Stimulated activated CD8-positive, alpha-beta memory T cell treated with anti-CD3 and anti-CD28 coated beads, Interleukin-2, amount 100 ng/mL, for 1 hour (primary cell): ENCODE measurements at places on chromosomes 7 and 10.
A peak's percentile ranks its signal among the peaks of the same experiment; 100 is the strongest.

DNA sequence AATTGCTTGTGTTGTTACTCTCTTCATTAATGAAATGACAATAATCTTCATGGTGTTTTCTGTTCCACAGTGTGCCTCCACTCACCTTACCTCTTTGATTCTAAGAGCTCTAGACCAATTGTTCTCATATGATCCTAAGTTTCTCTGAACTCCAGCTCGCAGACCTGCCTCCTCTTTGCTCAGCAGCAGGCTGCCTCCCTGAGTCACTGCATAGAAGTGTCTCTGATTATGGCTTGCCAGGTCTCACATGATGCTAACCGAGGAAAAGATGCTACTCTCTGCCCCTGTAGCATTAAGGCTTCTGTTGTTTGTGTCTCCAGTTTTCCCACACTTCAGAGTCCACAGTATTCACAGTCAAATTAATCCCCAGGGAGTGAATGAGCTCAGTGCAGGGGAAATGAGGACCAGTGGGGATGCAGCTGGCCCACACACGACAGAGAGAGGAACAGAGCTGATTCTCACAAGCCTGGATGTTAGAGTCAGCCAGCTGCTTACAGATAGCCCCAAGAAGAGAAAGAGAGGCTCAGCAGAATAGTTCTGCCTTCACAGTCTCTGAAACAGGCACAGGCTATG lies 145.9 kb upstream of the EGR2 start:
- DNase-seq = no peak

GRCh38 chr10:88782222-88782621 lies 20.3 kb upstream of the LIPM start:
- no peak for DNase-seq

DNA sequence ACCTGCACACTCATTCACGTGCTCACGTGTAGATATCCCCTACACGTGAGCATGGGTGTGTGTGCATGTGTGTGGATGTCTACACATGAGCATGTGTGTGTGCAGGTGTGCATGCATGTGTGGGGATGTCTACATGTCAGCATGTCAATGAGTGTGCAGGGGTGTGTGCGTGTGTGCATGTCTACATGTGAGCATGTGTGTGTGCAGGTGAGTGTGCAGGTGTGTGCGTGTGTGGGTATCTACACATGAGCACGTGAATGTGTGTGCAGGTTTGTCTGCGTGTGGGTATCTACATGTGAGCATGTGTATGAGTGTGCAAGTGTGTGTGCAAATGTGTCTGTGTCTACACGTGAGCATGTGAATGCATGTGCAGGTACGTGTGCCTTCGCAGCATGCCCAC lies 274.8 kb downstream of the PTPRN2 start:
- DNase-seq = no peak

- DNase-seq = peak; percentile 92
Observed at GRCh38 chr10:78302989-78303854, 269.6 kb downstream of the RPS24 start.

- no peak for DNase-seq
Observed at GRCh38 chr7:156524818-156525597, 115.6 kb upstream of the RNF32 start.

- DNase-seq = no peak
Observed at GRCh38 chr7:22476824-22477223, 23.2 kb downstream of the STEAP1B start.

DNA sequence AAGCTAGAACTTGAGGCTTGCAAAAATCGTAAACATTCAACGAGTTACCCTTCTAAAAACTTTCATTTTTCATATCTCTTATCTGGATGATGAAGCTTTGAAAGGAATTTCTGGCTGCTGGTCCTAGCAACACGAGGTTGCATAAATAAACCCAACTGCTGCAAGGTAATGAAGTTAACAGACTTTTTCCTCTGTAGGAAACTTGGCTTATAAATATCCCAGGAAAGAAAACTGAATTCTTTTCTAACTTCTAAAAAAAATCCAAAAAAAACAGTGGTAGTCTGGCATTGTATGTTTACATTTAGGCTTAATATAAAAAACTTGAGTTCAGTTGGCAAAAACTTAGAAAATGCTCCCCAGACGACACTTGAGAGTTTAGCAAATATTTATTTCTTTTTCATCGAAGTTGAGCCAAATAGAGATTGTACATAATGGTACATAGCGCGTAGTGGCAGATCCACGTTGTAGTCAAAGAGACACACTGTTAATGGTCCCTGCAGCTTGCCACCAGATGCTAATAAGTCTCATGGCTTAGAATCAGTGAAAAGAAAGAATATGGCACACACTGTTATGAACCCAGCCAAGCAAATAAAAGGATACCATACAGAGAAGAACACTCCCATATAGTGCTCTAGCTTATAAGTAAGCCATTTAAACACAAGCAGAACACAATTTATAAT lies 200.3 kb upstream of the PCLO start:
- no peak for DNase-seq

- DNase-seq = no peak
Observed at GRCh38 chr10:132899751-132900065, 42.7 kb downstream of the CFAP46 start.

DNA sequence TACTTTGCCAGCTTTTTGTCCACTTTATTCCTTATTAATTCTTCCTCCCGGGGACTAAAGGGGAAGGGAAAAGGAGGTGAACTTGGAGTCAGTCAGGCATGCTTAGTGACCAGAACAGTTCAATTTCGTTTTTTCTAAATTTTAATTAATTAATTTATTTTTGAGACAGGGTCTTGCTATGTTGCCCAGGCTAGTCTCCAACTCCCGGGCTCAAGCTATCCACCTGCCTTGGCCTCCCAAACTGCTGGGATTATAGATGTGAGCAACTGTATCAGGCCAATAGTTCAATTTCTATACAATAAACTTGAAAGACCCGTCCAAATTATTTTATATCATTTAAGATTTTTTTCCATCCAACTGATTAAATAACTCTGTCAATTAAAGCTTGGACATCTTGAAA lies 1.3 kb upstream of the SLF2 start:
- DNase-seq = no peak

GRCh38 chr10:29039677-29040189 lies 249.1 kb upstream of the LYZL1 start:
- no peak for DNase-seq

DNA sequence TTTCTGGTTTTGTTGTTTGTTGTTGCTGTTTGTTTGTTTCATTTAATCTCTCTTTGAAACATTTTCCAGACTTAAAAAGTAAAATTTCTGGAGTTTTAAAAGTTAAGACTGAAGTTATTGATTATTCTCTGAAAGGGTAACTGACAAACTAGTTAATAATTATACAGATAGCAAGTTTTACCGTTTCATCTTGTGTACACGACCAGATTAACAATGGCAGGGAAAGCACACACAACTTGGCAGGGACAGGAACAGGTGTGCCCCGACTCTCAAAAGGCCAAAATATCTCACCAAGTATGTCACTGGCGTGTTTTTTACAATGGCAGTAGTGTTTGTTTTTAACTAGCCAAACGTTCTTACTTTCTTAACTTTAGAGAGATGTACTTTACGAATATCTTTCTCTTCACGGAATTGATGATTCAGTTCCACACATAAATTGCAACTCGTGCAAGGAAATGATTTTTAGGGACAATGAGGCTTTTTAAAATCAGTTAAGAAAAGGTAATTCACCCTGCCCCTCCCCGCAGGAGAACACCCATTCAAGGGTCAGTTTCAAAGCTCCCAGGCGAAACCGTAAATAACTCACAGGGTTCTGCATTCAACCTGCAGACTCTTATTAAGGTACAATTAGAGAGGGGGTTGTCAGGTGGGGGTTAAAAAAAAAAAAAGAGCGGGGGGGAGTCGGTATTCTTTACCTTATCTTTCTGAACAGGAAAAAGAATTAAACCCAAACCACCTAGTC lies 3.5 kb downstream of the CTBP2 start:
- no peak for DNase-seq

GRCh38 chr7:152366662-152367061 lies 69.1 kb downstream of the KMT2C start:
- DNase-seq = no peak

DNA sequence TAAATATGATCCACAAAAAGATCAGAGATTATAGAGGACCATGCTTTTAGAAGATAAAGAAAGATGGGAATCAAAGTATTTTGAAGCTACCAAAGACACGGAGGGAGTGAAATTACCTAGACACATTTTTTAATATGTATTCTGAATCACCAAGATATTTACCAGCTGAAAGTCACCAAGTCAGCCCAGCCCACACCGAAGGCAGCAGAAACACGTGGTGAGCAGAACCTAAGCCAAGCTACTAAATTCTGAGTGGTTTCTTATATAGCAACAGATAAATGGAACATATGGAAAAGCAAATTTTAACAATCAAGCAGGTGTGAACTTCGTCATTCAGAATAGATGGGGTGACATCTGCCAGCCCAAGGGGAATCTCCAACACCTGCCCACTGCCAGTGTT lies 134.7 kb upstream of the AKR1E2 start:
- DNase-seq = no peak

DNA sequence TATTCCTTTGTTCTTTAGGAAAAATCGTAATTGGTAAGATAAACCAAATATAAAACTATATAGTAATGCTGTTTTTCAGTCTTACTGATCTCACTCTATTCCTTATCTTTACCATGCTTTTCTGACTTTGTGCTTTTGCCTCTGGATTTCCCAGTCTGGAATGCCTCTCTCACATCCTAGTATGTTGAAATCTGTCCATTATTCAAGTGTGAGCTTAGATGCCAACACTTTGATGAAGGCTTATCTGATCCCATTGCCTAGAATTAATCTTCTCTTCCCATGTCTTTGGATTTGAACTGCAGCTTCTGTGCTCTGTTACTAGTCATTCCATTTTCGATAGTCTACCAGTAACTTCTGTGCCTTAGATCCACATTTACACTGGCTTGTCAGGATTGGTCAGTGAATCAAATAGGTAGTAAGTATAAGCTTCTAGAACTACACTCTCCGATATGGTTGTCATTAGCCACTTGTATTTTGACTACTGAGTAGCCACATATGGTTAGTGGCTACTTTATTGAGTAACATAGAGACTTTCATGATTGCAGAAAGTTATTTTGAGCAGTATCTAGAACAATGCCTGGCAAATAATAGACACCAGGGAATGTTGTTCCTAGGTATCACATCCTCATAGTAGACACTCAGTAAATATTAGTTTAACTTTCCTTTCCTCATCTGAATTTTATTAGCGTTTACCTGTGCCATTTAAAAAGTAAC lies 92.9 kb downstream of the BMPR1A start:
- DNase-seq = no peak

GRCh38 chr10:89163265-89163995 lies 43.7 kb downstream of the CH25H start:
- no peak for DNase-seq

DNA sequence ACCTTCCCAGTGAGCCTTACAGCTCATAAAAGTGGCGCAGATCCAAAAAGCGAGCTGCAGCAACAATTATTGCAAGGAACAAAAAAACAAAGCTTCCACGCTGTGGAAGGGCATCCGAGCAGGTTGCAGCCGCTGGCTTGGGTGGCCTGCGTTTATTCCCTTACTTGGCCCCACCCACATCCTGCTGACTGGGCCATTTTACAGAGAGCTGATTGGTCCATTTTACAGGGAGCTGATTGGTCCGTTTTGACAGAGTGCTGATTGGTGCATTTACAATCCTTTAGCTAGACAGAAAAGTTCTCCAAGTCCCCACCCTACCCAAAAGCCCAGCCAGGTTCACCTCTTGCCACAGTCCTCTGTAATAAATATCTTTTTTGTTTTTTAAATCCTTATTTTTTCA lies 85.1 kb downstream of the ADCYAP1R1 start:
- DNase-seq = no peak

GRCh38 chr10:63586043-63586442 lies 64.8 kb downstream of the REEP3 start:
- no peak for DNase-seq

DNA sequence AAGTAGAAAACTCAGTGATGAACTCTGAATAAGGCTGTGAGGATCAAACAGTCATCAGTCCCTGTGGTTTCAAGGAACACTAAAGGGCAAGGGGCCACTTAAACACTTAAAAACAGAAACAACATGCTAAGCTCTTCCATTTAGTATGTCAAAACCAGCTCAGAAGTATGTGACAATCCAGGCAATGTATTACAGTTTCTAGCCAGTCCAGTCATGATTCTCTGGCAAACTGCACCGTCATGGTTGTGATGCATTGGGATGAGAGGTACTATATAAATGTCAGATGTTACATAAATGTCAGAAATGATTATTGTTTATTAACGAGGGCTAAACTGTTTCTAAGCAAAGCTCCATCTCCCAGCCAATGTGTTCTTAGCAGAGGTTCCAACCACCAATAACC lies 4.7 kb upstream of the CREB5 start:
- DNase-seq = no peak

DNA sequence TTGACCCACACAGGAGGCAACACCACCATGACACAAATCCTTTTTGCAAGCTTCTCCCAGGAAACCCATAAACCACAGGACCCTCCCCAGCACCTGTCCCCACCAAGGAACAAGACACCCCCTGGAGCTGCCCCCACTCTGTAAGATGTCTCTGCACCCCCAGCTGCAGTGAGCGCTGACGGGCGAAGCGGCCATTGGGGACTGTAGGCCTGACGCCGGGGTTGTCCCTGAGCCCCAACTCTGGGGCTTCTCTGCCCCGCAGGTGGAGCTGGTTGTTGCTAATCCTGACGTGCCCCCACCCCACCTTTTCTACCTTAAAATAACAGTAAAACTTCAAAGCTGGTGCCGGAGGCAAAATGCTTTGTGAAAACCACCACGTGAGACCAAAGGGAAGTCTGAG lies 94.7 kb upstream of the PPP2R2D start:
- no peak for DNase-seq

GRCh38 chr10:69492746-69493462 lies 41.6 kb downstream of the TSPAN15 start:
- no peak for DNase-seq

- DNase-seq = no peak
Observed at GRCh38 chr7:43735802-43736603, 6.7 kb upstream of the COA1 start.

DNA sequence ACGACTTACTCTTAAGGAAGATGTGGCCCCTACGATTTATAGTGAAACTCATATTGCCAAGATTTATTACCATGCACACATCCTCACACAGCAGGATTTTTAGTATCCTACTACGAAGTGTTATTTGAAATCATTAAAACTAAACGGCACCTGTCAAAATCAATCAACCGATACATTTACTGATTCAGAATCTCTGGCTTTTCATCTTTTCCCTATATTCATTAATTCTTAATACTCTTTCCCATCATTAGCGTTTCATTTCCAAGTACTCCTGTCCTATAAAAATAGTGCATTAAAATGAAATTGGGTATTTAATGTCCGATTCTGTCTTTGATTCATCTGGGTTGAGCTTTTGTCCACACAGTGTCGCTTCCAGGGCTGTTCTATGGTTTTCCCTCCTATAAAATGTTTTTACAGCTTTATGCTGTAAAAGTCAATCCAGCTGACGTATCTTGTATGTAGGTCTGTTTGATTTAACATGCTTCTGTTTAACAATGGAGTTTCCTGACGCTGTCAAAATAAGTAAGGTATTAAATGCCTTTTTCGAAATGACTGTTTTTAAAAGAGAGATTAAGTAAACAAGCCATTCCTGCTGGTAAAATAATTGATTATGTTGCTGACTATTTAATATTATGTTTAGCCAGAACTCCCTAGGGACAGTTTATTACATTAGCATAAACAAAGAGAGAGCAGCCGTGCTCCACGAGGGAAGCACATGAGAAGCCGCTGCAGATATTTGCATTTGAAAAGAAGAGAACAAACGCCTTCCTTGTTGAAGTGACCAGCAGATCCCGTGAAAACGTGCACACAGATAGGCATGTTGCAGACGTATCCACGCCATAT lies 22.3 kb upstream of the SFMBT2 start:
- DNase-seq = no peak
